ENCODE measurements at places on chromosomes 6 and 20.

GRCh38 chr20:58127701-58128111, 100.7 kb downstream of the ANKRD60 start:
- DNase-seq: peak; percentile 43

DNA sequence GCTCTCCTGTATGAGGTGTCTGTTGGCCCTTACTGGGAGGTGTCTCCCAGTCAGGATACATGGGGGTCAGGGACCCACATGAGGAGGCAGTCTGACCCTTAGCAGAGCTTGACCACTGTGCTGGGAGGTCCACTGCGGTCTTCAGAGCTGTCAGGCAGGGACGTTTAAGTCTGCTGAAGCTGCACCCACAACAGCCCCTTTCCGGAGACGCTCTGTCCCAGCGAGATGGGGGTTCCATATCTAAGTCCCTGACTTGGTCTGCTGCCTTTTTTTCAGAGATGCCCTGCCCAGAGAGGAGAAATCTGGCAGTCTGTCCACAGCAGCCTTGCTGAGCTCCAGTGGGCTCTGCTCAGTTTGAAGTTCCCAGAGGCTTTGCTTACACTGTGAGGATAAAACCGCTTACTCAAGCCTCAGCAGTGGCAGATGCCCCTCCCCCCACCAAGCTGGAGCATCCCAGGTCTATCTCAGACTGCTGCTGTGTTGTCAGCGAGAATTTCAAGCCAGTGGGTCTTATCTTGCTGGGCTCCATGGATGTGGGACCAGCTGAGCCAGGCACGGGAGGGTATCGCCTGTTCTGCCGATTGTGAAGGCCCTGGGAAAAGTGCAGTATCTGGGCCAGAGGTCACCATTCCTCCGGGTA, 36.3 kb upstream of the IBTK start:
- no peak for DNase-seq

- no peak for DNase-seq
Observed at GRCh38 chr6:30768634-30769087, 24.3 kb upstream of the IER3 start.

- no peak for DNase-seq
Observed at GRCh38 chr6:140736231-140736630, 1361.8 kb upstream of the CITED2 start.
